ENCODE measurements at places on chromosomes 4 and X.

GRCh38 chr4:146099585-146099984 is 75.9 kb upstream of the LSM6 start:
- DNase-seq, result no peak

DNA sequence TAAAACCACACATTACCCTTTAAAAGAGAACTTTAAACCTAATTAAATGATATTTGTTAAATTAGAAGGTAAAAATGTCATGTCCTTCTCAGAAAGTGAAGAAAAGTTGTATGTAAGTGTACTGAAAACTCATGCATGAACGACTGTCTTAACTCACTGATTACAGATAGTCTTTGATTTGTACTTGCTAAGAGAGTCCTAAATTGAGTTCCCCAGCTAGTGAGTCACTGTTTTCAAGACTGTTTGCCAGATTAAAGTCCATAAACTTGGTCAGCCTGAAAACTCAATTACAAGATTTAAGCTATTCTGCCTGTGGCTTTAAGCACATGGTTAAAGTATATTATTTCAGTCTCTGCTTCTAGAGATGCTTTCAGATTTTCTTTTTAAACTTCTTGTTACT is 124.9 kb upstream of the ZCCHC13 start:
- DNase-seq, result no peak

GRCh38 chr4:6746721-6747293 is 30.8 kb downstream of the BLOC1S4 start:
- DNase-seq, result no peak

DNA sequence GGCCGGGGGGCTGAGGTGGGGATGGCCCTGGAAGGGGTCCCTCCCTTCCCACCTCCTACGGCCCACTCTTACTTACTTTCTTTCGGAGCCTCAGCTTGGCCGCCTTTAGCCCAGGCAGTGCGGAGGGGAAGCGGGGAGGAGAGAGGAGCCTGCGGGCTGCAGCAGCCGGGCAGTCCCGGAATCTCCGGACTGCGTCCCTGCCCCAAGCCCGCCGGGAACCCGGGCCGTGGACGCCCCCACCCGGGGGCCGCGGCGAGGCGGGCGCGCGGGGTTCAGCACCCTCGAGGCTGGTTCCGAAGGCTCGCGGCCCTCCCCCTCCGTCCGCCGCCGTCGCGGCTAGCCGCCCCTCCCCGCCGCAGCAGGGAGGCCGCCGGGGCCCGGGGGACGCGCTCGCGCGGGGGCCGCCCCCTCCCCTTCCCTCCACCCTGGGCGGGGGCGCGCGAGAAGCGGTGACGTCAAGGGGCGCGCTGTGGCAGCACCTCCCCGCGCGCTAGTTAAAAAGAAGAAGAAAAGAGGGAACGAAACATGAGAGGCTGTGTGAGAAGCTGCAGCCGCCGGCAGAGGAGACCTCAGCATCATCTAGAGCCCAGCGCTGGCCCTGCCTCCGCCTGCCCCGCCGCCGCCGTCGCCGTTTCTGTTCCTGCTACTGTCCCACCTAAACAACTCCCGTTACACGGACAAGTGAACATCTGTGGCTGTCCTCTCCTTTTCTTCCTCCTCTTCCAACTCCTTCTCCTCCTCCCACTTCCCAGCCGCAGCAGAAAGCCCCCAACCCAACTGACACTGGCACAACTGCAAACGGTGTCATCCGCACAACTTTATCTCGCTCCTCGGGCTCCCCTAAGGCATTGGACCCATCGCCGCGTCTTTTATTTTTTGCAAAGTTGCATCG is at the start of gene HHIP:
Gene HHIP (plus strand): TSS at position 526 of the 892 bp plus-strand sequence. CDS start 520 bp downstream, outside the sequence.
- DNase-seq, result peak; percentile 70

DNA sequence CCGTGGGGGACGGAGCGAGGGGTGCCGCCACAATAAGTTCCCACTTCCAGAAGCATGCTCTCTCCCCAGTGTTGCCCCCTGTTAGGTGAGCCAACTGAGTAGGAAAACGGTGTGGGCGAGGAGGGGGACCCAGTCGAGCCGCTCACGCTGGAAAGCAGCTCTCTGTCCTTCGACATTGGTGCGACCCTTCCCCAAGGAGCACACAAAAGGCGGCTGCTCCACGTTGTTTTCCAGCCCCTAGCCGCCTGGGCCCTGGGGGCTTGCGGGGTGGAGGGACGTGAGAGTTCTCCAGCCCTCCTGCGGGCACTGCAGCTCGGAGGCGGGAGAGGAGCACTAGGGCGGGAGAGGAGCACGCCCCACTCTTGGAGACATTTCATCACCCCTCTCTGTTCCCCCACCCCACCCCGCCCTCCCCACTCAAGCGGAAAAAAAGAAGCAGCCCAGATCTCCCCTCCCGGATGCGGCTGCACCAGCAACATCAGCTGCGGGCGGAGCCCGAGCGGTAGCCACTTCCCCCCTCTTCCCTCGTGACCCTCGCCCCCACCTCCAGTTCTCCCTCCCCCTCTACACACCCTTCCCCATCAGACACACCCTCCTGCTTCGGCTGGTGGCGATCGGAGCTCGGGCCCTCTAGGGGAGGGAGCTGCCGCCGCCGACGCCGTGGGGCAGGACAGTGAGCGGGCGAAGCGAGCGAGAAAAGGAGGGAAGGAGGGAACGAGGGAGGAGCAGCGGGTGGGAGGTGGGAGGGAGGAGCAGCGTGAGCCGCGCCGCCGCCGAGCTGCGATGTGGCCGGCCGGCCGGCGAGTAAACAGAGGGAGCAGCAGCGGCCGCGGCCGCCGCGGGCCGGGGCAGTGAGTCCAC is at the start of gene DOCK11:
Gene DOCK11 (plus strand): TSS at position 755 of the 861 bp plus-strand sequence. CDS start 157 bp downstream, outside the sequence.
- peak; percentile 91 for DNase-seq

DNA sequence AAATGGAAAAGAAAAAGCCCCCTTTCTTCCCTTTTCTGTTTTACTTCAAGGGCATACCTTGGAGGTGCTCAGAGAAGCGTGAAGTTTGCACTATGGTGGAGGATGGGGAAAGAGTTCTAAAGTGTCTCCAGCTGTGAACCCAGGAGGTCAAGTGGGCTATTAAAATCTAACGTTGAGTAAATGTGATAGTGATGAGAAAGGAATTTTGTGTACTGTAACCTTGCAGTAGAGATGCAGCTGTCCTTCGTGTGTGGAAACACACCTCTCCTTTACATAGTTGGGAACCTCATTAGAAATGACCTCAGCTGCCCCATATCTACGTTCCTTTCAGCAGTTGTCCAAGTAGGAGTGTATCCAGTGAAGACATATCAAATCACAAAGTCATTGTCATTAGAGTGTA is 26.5 kb downstream of the ADH5 start:
- DNase-seq, result no peak

GRCh38 chr4:13701937-13702446 is 74.5 kb upstream of the BOD1L1 start:
- no peak for DNase-seq

DNA sequence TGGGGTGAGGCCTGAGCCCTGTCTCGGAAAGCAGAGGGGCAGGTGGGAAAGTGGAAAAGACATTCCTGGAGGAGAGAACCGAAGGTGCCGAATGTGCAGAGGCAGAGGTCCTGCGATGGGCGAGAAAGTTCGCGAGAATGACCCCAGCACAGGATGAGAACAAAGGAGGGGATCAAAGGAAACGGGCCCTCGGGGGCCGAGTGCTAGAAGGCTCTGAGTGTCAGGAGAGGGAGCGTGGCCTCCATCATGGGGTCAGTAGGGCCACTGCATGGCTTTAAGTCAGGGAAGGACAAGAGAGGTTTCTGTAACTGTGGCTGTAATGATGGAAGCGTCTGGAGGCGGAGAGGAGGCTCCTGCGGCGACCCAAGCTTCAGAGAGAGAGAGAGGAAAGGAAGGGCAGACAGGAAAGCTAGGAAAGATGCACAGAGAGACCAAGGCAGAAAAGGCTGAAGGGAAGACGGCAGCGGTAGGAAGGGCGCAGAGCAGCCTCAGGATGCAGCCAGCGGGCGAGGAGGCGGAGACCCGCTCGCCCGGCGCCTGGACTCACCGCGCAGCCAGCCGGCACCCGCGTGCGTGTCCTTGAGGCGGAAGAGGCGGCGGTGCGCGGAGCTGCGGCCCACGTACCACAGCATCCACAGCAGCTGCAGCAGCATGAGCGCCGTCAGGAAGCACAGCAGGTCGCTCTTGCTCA is 669 bp downstream of the OTOP1 start:
- DNase-seq, result no peak

DNA sequence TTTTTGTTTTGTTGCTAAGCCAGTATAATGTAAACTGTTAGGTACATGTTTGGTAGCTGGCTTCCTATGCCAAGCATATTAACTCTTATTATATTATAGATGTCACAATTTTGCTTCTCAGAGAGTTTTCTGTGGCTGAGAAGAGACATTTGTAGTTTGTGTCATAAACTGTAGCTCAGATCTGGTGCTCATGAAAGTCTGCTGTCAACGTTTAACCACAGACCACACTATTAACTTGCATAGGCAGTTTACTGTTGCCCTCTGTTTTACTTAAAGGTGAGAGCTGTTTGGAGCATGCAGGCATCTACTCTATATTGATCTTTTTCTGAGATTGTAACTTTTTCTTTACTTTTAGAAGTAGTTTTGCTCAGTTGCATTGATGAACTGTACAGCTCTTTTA is 166.8 kb downstream of the TLL1 start:
- no peak for DNase-seq

DNA sequence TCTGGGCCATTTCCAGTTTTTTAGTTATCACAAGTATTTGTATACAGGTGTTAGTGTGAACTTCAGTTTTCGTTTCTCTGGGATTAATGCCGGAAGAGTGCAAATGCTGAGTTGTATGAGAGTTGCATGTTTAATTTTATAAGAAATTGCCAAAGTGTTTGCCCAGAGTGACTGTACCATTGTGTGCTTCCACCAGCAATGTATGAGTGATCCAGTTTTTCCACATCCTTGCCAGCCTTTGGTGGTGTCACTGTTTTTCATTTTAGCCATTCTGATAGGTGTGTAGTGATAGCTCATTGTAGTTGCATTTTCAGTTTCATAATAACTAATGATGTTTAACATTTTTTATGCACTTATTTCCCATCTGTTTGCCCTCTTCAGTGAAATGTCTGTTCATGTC is 18.4 kb downstream of the PLS3 start:
- no peak for DNase-seq

DNA sequence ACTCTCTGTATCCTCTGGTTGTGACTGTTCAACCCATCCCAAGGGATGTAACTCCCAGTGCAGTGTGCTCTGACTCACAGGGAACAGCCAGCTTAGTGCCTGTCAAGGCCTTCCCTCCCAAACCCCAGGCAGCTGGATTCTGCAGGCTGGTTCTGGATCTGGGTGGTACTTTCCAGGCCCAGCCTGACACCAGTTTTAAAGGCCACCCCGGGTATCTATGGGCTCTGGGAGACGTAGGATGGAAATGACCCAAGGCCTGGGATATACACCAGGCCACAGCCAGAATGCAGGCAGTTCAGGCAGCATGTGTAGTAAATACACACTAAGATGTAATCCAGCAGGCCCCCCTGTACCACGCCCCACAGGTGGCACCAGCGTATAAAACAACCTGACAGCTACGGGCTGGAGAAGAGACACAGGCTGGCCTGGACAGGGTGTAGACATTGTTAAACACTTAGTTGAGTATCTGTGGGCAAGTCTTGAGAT is 64.2 kb downstream of the SPINK2 start:
- DNase-seq, result no peak

GRCh38 chrX:108036298-108036973 is 8.4 kb upstream of the VSIG1 start:
- no peak for DNase-seq

- DNase-seq, result no peak
Measured at GRCh38 chr4:113678641-113679040, 82.9 kb downstream of the CAMK2D start.

GRCh38 chrX:154967603-154968002 is 54.9 kb downstream of the F8 start:
- DNase-seq, result no peak

DNA sequence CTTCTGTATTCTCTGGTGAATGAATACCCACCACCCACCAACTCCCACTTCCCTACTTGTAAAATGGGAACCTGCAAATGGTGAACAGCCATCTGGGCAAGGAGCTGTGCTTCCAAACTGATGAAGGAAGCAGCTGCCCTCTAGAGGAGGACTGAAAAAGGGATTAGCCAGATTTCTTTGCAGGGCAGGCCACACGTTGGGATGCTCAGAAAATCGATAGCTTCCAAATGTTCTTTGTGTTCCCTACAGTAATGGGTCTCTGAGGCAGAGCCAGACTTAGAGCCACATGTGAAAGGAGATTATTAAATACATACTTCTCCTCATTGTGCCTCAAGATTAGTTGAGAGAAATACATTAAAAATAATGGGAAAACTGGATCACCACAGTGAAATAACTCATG is 39.3 kb upstream of the LPAR4 start:
- DNase-seq, result no peak

DNA sequence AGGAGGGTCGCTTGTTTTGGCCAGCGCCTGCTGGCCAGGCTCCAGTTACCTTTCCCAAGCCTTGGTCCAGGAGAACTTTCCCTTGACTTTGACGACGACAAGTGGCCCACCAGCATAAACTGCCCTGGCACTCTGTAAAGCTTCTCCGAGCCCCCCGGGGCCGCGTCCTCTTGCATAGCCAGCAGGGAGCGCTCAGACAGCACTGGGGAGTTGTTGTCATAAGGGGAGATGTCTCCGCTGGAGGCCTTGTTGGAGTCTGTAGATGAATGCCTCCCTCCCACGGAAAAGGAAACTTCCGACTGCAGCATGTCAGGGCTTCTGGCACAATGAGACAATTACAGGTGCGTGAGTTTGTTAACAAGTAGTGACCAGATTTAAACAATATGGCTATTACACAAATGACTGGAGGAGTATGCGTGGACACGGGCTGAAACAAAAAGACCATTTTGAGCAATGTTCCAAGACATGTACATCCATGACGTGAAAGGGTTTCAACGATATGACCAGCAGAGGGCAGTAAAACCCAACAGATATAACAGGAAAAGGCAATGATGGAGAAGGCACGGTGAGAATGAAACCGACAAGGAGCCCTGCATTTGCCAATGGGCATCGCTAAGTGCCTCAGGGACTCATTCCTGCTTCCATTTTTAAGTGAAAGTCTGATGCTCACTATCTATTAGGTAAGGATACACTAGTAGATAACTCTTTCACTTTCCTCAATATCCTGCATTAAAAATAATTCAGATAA is 33.0 kb downstream of the HCCS start:
- DNase-seq, result no peak

GRCh38 chr4:53713767-53714166 is 122.5 kb upstream of the LNX1 start:
- DNase-seq, result no peak

GRCh38 chr4:157957905-157958304 is 214.9 kb downstream of the GASK1B start:
- DNase-seq, result no peak

- DNase-seq, result no peak
Measured at GRCh38 chrX:45757272-45757671, 556.6 kb upstream of the DIPK2B start.

GRCh38 chr4:168516841-168517240 is 20.0 kb downstream of the PALLD start:
- no peak for DNase-seq

DNA sequence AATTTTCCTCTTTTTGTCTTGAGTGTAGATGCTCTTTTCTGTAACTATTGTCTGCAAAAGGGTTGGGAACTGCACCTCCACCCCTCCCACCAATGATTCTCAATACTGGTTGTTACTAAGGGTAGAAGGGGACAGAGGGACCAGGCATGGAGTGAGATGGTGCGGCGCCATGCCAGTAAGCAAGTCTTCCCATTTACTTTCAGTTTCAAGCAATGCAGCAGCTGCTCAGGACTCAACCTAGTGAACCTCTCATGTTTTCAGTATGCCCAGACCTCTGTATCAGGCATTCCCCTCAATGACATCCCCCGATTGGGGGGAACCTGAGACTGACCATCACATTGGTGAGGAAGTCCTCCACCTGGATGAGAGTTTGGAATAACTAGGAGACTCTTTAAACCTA is 41.5 kb downstream of the ZNF81 start:
- no peak for DNase-seq

All from Right ventricle myocardium inferior (tissue), 1 donor.